Right atrium auricular region (tissue), 2 donors: ENCODE measurements at places on chromosomes 16 and 17. TPM values are rescaled to one million over a fixed set of nuclear protein-coding genes. Genes with fewer than 3 reads are reported as not detected.

- no peak for DNase-seq
- H3K27me3 ChIP-seq = no peaks in the 10 kb centered on the region
- H3K27ac ChIP-seq = no peak overlapping the region
- H3K36me3 ChIP-seq = no peaks in the 10 kb centered on the region
- peaks cover 26% of the 10 kb centered on the region for H3K4me1 ChIP-seq
Measured at GRCh38 chr17:36599546-36600250, 1.7 kb upstream of the MRM1 start.

- no peaks in the 10 kb centered on the region for H3K4me1 ChIP-seq
- no peak for DNase-seq
- no peak overlapping the region for H3K27ac ChIP-seq
- no peaks in the 10 kb centered on the region for H3K27me3 ChIP-seq
- no peaks in the 10 kb centered on the region for H3K36me3 ChIP-seq
- no peak overlapping the region for H3K4me3 ChIP-seq
Measured at GRCh38 chr16:49158029-49158642, 123.5 kb downstream of the CBLN1 start.

- H3K27me3 ChIP-seq = no peaks in the 10 kb centered on the region
- H3K36me3 ChIP-seq = no peaks in the 10 kb centered on the region
- no peaks in the 10 kb centered on the region for H3K4me1 ChIP-seq
- H3K4me3 ChIP-seq = no peak overlapping the region
- no peak for DNase-seq
- no peak overlapping the region for H3K27ac ChIP-seq
Measured at GRCh38 chr16:19926449-19927390, 42.1 kb upstream of the GPRC5B start.

DNA sequence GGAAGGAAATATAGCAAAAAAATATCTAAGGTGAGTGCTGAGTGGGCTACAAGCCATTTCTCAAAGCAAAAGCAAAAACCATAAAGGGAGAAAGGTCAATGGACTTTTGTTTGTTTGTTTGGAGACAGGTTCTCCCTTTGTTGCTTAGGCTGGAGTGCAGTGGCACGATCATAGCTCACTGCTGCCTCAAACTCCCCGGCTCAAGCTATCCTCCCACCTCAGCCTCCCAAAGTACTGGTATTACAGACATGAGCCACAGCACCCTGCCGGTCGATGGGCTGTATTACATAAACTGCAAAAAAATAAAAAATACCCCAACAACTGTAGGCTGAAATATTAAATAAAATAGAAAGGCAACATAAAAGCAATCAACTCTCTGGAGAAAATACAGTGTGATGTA is 3.5 kb upstream of the RBBP6 start:
- H3K36me3 ChIP-seq = no peaks in the 10 kb centered on the region
- DNase-seq = no peak
- H3K4me1 ChIP-seq = no peaks in the 10 kb centered on the region
- H3K27me3 ChIP-seq = no peaks in the 10 kb centered on the region

- peaks cover 4% of the 10 kb centered on the region for H3K36me3 ChIP-seq
- peaks cover 52% of the 10 kb centered on the region for H3K4me1 ChIP-seq
- no peak for DNase-seq
- no peaks in the 10 kb centered on the region for H3K27me3 ChIP-seq
- H3K4me3 ChIP-seq = peak overlapping the region; percentile 97
- H3K27ac ChIP-seq = peak overlapping the region; percentile 100
Measured at GRCh38 chr17:42387661-42388380, 421 bp downstream of the STAT3 start.

GRCh38 chr17:74697515-74697914 is 15.2 kb downstream of the CD300LF start:
- no peak for DNase-seq
- H3K4me1 ChIP-seq = no peaks in the 10 kb centered on the region
- no peak overlapping the region for H3K27ac ChIP-seq
- no peak overlapping the region for H3K4me3 ChIP-seq
- H3K36me3 ChIP-seq = no peaks in the 10 kb centered on the region

- no peaks in the 10 kb centered on the region for H3K4me1 ChIP-seq
- H3K27me3 ChIP-seq = no peaks in the 10 kb centered on the region
- no peak for DNase-seq
- H3K36me3 ChIP-seq = no peaks in the 10 kb centered on the region
- no peak overlapping the region for H3K4me3 ChIP-seq
Measured at GRCh38 chr17:83173914-83174361, 94.5 kb downstream of the METRNL start.

LRRC37A gene
- 0.90 TPM for total RNA-seq

PARD6A gene
- 3.9 TPM for total RNA-seq

GNG13 gene
- total RNA-seq = not detected

HSD17B1 gene
- 0.39 TPM for total RNA-seq

FBXO39 gene
- total RNA-seq = not detected

C16orf74 gene
- 0.79 TPM for total RNA-seq

GPR179 gene
- not detected for total RNA-seq
